Breast epithelium (tissue), 4 donors: ENCODE measurements at places on chromosomes 6 and 20. TPM values are rescaled to one million over a fixed set of nuclear protein-coding genes. Genes with fewer than 3 reads are reported as not detected.

REM1 gene
- total RNA-seq: 3.9 TPM

HRH3 gene
- total RNA-seq: not detected

SOX18 gene
- total RNA-seq: 1.8 TPM

ARID1B gene
- total RNA-seq: 205 TPM

CST5 gene
- not detected for total RNA-seq

RSPO3 gene
- total RNA-seq: 5.9 TPM

RIMS4 gene
- 0.66 TPM for total RNA-seq

LY6G6D gene
- total RNA-seq: not detected

CLDN20 gene
- total RNA-seq: not detected

DNA sequence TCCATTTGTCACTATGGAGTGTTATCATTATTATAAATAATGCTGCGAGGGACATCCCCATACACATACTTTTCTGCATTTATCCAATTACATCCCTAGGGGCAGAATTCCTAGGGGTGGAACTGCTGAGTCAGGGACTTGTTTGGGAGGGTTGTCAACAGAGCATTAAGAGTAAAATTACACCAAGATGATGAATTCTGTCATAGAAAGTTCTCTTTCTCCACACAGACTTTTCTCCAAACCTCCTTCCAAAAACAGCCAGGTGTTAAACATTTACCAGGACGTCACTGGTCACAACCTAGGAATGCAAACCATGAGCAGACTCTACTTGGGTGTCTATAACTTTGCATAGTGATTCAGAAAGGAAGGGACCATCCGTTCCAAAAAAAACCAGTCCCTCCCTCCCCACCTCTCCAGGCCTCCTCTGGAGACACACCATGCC, 95.5 kb downstream of the PRND start:
- H3K4me3 ChIP-seq: no peak overlapping the region
- DNase-seq: no peak
- H3K36me3 ChIP-seq: no peaks in the 10 kb centered on the region
- H3K4me1 ChIP-seq: no peaks in the 10 kb centered on the region
- H3K27me3 ChIP-seq: no peaks in the 10 kb centered on the region

- H3K4me1 ChIP-seq: no peaks in the 10 kb centered on the region
- no peak overlapping the region for H3K27ac ChIP-seq
- no peaks in the 10 kb centered on the region for H3K27me3 ChIP-seq
- H3K4me3 ChIP-seq: no peak overlapping the region
- peak; percentile 32 for DNase-seq
- no peaks in the 10 kb centered on the region for H3K36me3 ChIP-seq
Measured at GRCh38 chr20:52083627-52084232, 107.8 kb downstream of the ZFP64 start.

GRCh38 chr20:52420805-52421204, 229.2 kb upstream of the ZFP64 start:
- H3K27ac ChIP-seq: no peak overlapping the region
- no peaks in the 10 kb centered on the region for H3K4me1 ChIP-seq
- H3K27me3 ChIP-seq: no peaks in the 10 kb centered on the region
- DNase-seq: no peak

DNA sequence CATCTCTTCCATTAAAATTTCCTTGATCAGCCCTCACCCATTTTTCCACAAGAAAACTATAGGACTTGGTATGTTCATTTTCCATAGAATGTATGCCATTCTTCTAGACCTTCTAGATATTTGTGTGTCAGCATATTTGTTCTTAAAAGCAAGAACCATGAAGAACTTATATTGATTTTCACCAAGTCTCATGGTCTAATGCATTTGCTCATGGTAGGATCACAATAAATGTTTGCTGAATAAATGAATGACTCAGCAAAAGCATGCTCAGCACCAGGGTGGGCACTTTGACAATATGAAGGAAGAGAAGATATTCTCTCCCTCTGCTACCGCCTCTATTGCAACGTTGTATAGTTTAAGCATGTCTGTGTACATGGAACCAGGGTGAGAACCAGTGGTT, 805.5 kb upstream of the SLC35B3 start:
- no peaks in the 10 kb centered on the region for H3K36me3 ChIP-seq
- no peak overlapping the region for H3K27ac ChIP-seq
- no peaks in the 10 kb centered on the region for H3K27me3 ChIP-seq
- no peaks in the 10 kb centered on the region for H3K4me1 ChIP-seq
- no peak for DNase-seq

DNA sequence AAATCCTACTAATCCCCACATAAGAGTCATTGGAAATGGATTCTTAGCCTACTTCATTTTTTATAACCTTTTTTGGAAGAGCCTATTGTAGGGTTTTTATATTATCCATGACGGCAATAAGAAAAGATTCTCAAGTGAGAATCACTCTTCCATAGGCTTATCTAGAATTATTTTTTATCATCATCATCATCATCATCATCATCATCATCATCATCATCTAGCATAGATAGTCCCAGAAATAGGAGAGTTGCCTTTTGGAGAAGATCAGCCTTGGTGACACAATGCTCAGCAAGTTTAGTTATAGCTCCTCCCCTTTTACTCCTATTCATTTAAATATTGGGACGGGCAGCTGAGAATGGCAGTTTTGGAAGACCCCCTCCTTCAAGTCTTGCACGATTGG, 359.1 kb upstream of the SLC35B3 start:
- H3K27ac ChIP-seq: no peak overlapping the region
- no peaks in the 10 kb centered on the region for H3K27me3 ChIP-seq
- no peaks in the 10 kb centered on the region for H3K4me1 ChIP-seq
- no peak overlapping the region for H3K4me3 ChIP-seq

DNA sequence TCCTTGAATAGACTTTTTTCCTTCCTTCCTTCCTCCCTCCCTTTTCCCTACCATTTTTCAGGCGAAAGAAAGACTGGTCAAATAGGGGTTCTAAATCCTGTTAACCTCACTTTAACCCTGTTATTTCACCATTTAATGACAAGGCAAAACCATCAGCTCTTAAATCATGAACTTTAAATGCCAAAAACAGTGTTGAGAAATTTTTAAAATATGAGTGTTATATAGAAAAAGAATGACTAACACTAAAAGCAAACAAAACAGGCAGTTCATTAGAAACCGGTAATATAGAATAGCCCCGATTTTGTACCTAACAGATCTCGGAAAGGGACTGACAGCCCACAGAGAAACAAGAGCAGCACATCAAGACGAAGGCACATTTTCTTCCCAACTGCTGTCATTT, 57.4 kb upstream of the CEP85L start:
- peak overlapping the region; percentile 34 for H3K4me3 ChIP-seq
- peak overlapping the region; percentile 62 for H3K27ac ChIP-seq
- H3K36me3 ChIP-seq: no peaks in the 10 kb centered on the region

GRCh38 chr6:150567380-150567779, 32.3 kb upstream of the PLEKHG1 start:
- no peak overlapping the region for H3K4me3 ChIP-seq
- no peaks in the 10 kb centered on the region for H3K4me1 ChIP-seq
- no peak overlapping the region for H3K27ac ChIP-seq
- no peaks in the 10 kb centered on the region for H3K36me3 ChIP-seq

DNA sequence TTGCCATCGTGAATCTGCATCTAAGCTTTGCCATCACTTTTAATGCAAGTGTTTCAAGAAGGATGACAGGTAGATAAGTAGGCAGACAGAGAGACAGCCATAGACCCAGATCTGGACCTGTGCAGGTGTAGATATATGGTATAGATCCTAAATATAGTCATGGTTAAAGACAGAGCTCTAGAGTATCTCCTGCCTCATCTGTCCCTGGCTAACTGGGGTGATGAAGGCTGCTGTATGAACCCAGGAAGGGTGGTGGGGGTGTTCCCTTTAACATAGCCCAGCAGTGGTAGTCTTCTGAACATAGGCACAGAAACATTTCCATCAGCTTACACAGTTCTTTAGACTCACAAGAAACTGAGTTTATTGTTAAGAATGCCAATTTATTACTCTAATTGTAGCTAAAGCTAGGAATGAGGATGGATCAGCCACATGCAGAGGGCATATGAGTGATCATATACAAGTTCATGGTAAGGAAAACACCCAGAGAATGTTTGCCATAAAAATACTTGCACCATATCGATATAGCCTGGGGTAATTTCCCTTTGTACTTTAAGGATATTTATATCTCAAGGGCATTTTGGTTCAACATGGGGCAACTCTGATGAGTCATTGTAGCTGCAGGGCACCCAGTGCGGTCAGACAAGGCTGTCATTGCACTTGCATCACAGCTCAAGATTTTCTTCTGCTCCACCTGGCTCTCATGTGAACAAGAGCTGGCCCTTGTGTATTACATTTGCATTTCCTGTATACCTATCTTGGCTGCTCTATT, 587.2 kb downstream of the EPM2A start:
- H3K27ac ChIP-seq: no peak overlapping the region
- no peaks in the 10 kb centered on the region for H3K36me3 ChIP-seq
- peak; percentile 50 for DNase-seq
- no peaks in the 10 kb centered on the region for H3K4me1 ChIP-seq
- H3K27me3 ChIP-seq: no peaks in the 10 kb centered on the region

DNA sequence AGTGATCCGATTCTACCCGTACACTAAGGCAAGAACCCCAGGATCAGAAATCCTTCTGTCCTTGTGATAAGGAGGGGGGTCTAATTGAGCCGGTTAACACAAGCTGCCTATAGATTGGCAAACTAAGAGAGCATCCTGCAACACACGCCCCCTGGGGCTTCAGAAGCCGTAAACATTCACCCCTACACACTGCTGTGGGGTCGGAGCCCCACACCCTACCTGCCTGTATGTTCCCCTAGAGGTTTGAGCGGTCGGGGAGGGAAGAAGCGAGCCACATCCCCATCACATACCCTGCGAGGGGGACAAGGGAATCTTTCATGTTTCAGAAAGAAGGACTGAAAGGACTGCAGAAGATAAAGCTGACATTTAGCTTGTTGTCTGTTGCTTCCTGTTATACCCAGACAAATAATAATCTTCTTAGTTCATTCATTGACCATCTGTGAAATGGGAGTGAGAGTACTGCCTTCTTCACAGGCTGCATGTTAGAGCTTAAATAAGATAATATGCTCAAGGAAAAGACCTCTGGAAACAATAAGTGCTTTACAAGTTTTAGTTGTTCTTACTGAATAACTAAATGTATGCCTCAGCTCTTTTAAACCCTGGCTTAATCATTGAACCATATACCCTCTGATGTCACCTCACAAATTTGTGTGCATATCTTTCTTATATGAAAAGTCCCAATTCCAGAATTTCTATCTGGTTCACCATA, 74.2 kb upstream of the RNF217 start:
- no peak for DNase-seq
- no peak overlapping the region for H3K4me3 ChIP-seq
- no peak overlapping the region for H3K27ac ChIP-seq
- H3K4me1 ChIP-seq: no peaks in the 10 kb centered on the region
- H3K36me3 ChIP-seq: no peaks in the 10 kb centered on the region

GRCh38 chr6:43983632-43984031, 143.6 kb downstream of the MRPL14 start:
- H3K4me1 ChIP-seq: no peaks in the 10 kb centered on the region
- no peak overlapping the region for H3K27ac ChIP-seq
- no peak overlapping the region for H3K4me3 ChIP-seq
- no peak for DNase-seq

GRCh38 chr20:63819224-63819921, 11.7 kb downstream of the ZBTB46 start:
- no peaks in the 10 kb centered on the region for H3K36me3 ChIP-seq
- no peaks in the 10 kb centered on the region for H3K27me3 ChIP-seq
- no peaks in the 10 kb centered on the region for H3K4me1 ChIP-seq
- peak overlapping the region; percentile 54 for H3K4me3 ChIP-seq
- DNase-seq: no peak

GRCh38 chr6:39254999-39255535, 25.8 kb upstream of the KCNK5 start:
- H3K36me3 ChIP-seq: no peaks in the 10 kb centered on the region
- no peak overlapping the region for H3K4me3 ChIP-seq
- no peaks in the 10 kb centered on the region for H3K27me3 ChIP-seq

DNA sequence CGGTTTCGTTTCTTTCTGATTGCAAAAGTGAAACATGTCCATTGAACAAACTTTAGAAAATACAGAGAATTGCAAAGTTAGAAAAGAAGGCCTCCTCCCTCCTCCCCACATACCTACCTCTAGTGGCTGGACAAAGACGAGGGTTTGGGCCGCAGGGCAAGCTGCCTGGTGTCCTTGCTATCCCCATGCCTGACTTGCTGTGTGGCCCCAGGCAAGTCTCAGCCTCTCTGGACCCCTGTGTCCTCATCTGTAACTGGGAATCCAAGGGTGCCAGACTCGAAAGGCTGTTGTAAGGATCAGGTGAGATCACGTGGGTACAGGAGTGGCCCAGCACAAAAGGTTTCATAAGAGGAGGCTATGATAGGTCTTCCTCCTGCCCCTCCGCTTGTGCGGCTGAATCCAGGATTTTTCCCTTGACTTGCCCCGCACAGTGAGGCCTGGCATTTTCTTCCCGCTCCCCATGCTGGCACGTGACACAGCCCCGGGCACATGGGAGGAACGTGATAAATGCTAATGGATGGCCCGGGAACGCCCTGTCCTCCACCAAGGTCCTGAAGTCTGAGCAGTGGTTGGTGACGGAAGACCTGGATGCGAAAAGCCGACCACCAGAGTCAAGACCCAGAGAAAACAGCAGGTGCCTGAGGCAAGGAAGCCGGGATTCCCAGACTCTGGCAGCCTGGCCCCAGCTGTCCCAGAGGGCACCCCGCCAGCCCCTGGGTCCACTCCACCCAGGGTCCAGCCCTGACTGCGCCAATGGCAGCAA, 55.8 kb downstream of the UBE2V1 start:
- H3K27ac ChIP-seq: no peak overlapping the region
- H3K4me3 ChIP-seq: no peak overlapping the region
- H3K36me3 ChIP-seq: no peaks in the 10 kb centered on the region
- peaks cover 9% of the 10 kb centered on the region for H3K4me1 ChIP-seq
- H3K27me3 ChIP-seq: no peaks in the 10 kb centered on the region

DNA sequence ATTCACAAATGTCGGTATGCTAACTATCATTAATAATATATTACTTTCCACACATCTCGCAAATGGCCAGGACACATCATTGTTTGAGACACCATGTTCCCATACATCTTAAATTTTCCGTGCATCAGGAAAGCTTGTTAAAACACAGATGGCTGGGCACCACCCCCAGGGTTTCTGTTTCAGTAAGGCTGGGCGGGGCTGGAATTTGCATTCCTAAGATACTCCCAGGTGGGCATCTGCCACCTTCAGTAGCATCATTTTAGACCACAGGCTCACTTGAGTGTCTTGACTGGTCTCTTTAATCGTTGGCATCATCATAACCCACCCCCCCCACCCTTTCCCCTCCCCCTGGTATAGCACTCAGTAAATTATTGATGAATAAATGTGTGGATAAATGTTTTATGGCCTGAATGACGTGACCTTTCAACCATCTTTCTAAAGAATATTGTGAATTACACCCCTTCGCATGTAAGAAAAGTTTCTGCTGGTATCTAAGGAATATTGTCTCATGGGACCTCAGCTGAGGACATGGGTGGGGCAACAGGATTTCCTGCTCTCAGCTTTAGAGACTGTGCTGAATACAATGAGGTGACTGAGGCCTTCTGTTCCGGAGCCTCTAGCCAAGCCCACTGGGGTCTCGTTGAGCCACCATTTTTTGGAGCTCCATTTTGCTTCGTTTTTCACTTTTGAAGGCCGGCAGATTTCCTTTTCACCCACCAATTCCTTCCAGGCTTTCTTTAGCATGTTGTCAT, 124.1 kb upstream of the NEDD9 start:
- H3K36me3 ChIP-seq: no peaks in the 10 kb centered on the region
- no peak for DNase-seq
- H3K27me3 ChIP-seq: no peaks in the 10 kb centered on the region
- H3K27ac ChIP-seq: peak overlapping the region; percentile 84
- no peak overlapping the region for H3K4me3 ChIP-seq
